ENCODE measurements at places on chromosomes 1 and 21. TPM values are rescaled to one million over a fixed set of nuclear protein-coding genes. Genes with fewer than 3 reads are reported as not detected.

The ADAMTSL4 gene
- 0.31 TPM for total RNA-seq

The DPT gene
- total RNA-seq = not detected

The MIXL1 gene
- not detected for total RNA-seq

The GDAP2 gene
- 73.9 TPM for total RNA-seq

The TMIGD3 gene
- total RNA-seq = 2.0 TPM

The TTC34 gene
- total RNA-seq = 0.16 TPM

The SLC9C2 gene
- 8.3 TPM for total RNA-seq

The GPR25 gene
- total RNA-seq = not detected

The ARHGEF10L gene
- 22.3 TPM for total RNA-seq

The CAPN2 gene
- total RNA-seq = 41.5 TPM

The SPATA45 gene
- not detected for total RNA-seq

The LHX8 gene
- not detected for total RNA-seq

The KRTAP26-1 gene
- not detected for total RNA-seq

The FHAD1 gene
- 0.31 TPM for total RNA-seq

The CFHR4 gene
- 0.31 TPM for total RNA-seq

The FAM72C gene
- total RNA-seq = 0.16 TPM

The KNCN gene
- total RNA-seq = not detected

The IGFN1 gene
- not detected for total RNA-seq

The NBPF6 gene
- not detected for total RNA-seq

The AKR1A1 gene
- total RNA-seq = 56.1 TPM

The TPTE gene
- total RNA-seq = not detected

Data from occipital lobe (tissue), 3 donors.